ENCODE measurements at places on chromosomes 1 and 21.

- H3K27me3 ChIP-seq = peaks cover 10% of the 10 kb centered on the region
- DNase-seq = peak; percentile 67
- H3K4me3 ChIP-seq = no peak overlapping the region
- no peaks in the 10 kb centered on the region for H3K36me3 ChIP-seq
- H3K4me1 ChIP-seq = peaks cover 9% of the 10 kb centered on the region
- no peak overlapping the region for H3K27ac ChIP-seq
These were observed 84.6 kb downstream of the SYT2 start for GRCh38 chr1:202625416-202626360.

- DNase-seq = no peak
- no peak overlapping the region for H3K27ac ChIP-seq
- H3K36me3 ChIP-seq = no peaks in the 10 kb centered on the region
These were observed 102.0 kb upstream of the RUNX3 start for GRCh38 chr1:25031966-25032667.

DNA sequence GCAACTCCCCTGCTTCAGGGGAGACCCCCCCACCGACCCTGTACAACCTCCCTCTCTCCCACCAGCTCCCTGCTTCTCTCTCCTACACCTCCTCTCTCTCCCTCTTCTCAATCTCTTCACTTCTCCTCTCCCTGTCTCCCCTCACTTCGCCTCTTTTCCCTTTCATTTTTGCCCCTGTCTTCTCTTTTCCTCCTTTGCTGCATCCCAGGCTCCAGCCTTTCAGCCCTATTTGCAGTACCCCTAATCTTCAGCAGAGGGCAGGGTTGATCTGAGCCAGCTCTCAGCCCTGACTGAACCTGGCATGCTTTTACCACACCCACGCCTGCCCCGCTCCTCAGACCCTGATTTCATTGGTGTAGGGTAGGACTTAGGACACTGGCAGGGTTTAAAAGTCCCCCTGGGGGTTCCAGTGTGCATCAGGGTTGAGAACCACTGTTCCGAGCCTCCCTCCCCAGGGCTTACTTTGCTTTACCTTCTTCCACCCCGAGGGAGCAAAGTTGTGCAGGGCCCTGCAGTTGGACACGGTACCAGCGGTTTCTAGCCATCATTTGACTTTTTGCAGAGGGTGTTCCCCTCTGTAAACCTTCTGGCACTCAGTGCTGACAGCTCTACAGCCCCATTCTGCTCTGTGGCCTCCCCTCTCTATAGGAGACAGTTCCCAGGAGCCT, 67.3 kb upstream of the CNTN2 start:
- peak; percentile 74 for DNase-seq
- no peaks in the 10 kb centered on the region for H3K36me3 ChIP-seq

- H3K4me3 ChIP-seq = no peak overlapping the region
- no peak for DNase-seq
- H3K36me3 ChIP-seq = no peaks in the 10 kb centered on the region
- H3K4me1 ChIP-seq = peaks cover 11% of the 10 kb centered on the region
- no peaks in the 10 kb centered on the region for H3K27me3 ChIP-seq
These were observed 83.5 kb downstream of the SPAG17 start for GRCh38 chr1:118101515-118101844.

GRCh38 chr1:214270097-214270650, 10.8 kb upstream of the SMYD2 start:
- no peaks in the 10 kb centered on the region for H3K36me3 ChIP-seq
- no peaks in the 10 kb centered on the region for H3K27me3 ChIP-seq
- H3K4me1 ChIP-seq = peaks cover 15% of the 10 kb centered on the region
- H3K27ac ChIP-seq = no peak overlapping the region
- no peak for DNase-seq

DNA sequence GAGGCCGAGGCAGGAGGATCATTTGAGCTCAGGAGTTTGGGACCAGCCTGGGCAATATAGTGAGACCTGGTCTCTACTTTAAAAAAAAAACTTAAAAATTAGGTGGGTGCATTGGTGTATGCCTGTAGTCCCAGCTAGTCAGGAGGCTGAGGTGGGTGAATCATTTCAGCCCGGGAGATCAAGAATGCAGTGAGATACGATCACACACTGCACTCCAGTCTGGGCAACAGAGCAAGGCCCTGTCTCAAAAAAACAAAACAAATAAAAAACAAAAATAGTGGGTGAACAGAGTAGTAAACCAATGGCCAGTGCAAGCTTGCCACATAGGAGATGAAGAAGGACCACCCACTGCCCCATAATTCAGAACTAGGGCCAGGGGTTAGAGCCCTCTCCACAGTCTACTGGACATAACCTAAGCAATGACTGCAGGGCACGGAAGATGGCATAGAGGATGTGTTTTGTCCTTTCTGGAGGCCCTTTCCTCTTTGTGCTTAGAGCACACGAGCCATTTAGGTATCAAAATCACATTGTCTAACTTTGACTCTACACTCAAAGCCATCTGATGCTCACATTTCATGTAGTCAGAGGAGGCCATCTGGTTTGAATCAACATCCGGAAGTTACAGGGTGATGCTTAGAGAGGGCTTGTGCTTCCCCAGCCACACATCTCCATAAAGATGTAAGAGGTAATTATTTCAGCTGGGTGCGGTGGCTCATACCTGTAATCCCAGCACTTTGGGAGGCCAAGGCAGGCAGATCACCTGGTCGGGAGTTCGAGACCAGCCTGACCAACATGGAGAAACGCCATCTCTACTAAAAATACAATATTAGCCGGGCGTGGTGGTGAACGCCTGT, 12.6 kb downstream of the CD2 start:
- no peak for DNase-seq
- H3K27ac ChIP-seq = no peak overlapping the region

DNA sequence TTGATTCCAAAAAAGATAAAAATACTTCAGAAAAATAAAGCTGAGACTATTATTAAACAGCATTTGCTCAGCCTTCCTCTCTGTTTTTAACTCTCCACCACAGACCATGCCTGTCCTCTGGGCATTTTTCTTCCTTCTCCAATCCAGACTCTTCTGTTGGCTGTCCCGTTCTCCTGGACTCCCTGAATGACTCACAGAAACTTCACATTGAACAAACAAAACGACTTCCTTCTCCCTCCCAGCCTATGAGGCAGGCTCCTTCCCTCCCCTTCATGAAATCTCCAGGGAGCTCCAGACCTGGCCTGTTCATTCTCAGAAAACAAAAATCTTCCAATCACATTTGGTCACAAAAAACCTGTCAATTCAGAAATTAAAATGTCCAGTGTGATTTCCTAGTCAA, 421.3 kb downstream of the NPHP4 start:
- H3K4me3 ChIP-seq = no peak overlapping the region
- no peak overlapping the region for H3K27ac ChIP-seq
- DNase-seq = no peak
- H3K27me3 ChIP-seq = peaks cover 14% of the 10 kb centered on the region

DNA sequence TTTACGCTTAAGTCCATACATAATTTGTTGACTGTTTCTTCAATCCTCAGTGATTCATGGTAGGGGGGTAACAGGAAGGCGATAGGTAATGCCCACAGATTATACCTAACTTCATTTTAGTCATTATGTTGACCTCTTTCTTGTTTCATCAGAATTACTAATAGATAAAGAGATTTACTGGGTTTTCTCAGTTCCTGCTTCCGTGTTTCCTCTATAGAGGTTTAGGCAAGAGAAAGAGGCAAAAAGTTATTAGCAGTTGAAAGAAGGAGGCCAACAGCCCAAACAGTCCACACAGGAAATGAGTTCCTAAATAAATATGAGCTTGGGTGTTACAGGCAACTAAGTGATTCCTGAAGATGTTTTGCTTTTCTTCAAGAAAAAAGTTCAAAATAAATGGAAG, 17.9 kb upstream of the CLCA1 start:
- peaks cover 5% of the 10 kb centered on the region for H3K4me1 ChIP-seq
- no peaks in the 10 kb centered on the region for H3K36me3 ChIP-seq
- no peak for DNase-seq

DNA sequence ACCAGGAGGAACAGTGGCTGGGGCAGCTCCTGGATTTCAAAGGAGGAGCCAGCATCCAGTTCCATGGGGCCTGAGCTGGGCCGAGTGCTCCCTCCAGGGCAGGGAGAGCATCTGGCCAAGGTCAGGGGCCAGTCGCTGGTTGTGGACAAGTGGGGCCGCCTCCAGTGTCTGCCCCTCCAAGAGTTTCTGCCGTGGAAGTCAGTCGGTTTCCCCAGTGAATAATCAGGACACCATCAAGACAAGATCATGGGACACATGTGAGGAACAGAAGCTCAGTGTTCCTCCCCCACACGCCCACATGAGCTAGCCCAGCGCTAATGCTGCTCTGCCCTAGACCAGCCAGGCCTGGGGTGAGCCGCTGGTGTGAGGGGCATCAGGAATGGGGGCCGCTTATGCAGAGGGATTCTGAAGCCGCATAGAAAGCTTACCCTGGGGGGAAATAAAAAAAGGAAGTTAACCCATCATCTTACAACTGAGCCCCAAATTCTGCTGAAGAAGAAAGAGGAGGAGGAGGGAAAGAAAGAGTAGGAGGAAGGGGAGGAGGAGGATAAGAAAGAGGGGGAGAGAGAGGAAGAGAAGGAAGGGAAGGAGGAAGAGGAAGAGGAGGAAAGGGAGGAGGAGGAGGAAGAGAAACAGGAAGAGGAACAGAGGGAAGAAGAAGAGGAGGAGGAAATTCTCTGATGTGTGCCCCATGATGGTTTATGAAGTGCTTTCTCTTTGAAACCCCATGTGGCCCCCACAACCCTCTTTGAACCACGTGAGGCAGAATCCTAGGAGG, 198.4 kb downstream of the MATN1 start:
- no peak overlapping the region for H3K4me3 ChIP-seq
- H3K27me3 ChIP-seq = peaks cover 54% of the 10 kb centered on the region
- H3K4me1 ChIP-seq = peaks cover 4% of the 10 kb centered on the region
- DNase-seq = peak; percentile 16
- H3K27ac ChIP-seq = no peak overlapping the region

DNA sequence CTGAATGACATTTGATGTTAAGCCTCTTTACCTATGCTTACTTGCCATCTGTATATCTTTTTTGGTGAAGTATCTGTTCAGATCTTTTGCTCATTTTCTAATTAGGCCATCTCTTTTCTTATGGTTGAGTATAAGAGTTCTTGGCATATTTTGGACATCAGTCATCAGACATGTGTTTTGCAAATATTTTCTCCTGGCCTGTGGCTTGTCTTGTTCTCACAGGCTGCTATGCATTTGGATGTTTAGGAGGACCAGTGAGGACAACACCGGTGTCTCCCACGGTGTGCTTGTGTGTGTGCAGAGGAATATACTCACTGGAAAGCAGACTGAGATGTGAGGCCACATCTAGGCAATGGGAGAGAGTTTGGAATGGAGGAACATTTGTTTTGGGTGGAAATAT, 87.1 kb upstream of the LYST start:
- no peaks in the 10 kb centered on the region for H3K4me1 ChIP-seq
- no peaks in the 10 kb centered on the region for H3K36me3 ChIP-seq
- no peak overlapping the region for H3K4me3 ChIP-seq
- H3K27ac ChIP-seq = no peak overlapping the region

DNA sequence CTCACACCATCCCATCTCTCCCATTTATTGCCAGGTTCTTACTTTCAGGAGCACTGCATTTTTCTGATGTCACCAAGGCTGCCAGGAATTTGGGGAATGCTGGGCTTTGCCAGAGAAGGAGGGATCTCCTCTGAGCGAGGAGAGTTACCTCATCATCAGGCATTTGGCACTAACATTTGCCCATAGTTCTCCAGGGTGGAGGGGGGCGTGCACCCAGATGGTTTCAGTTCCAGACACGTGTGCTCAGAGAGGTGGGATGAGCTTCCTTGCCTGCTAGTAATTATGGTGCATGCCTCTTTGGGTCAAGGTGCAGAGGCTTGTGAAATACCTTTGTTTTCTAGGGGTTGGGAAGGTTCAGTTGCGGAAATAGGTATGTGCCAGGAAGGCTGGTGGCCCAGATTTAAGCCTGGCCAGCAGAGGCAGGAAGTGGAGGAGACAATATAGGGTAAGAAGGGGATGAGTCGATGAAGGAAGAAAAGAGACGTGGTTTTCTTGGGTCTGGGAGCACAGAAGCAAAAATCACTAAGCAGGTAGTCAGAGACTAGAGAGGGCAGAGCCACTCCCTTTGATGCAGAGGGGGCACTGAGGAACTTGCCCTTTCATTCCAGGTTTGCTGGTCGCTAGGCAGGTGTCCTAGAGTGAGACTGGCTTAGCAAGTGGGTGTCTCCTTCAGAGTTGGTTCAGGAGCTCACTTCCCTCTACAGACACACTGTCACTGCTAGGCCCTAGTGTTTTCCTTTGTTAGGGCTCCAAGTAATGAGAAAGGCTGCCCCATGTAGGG, 7.2 kb downstream of the TUFT1 start:
- peak; percentile 37 for DNase-seq
- H3K27ac ChIP-seq = peak overlapping the region; percentile 98
- H3K36me3 ChIP-seq = peaks cover 2% of the 10 kb centered on the region
- no peaks in the 10 kb centered on the region for H3K27me3 ChIP-seq
- peaks cover 40% of the 10 kb centered on the region for H3K4me1 ChIP-seq

GRCh38 chr1:66375125-66375524, 158.8 kb upstream of the SGIP1 start:
- peaks cover 15% of the 10 kb centered on the region for H3K4me1 ChIP-seq
- H3K27ac ChIP-seq = peak overlapping the region; percentile 12
- H3K4me3 ChIP-seq = no peak overlapping the region
- H3K36me3 ChIP-seq = peaks cover 30% of the 10 kb centered on the region

- no peak overlapping the region for H3K27ac ChIP-seq
- no peaks in the 10 kb centered on the region for H3K36me3 ChIP-seq
- no peaks in the 10 kb centered on the region for H3K27me3 ChIP-seq
- H3K4me1 ChIP-seq = peaks cover 15% of the 10 kb centered on the region
- no peak for DNase-seq
These were observed 44.7 kb upstream of the CITED4 start for GRCh38 chr1:40906781-40907400.

GRCh38 chr1:25609921-25610320, 6.7 kb upstream of the MAN1C1 start:
- H3K27me3 ChIP-seq = peaks cover 72% of the 10 kb centered on the region
- H3K27ac ChIP-seq = no peak overlapping the region
- no peak for DNase-seq
- H3K4me3 ChIP-seq = no peak overlapping the region
- no peaks in the 10 kb centered on the region for H3K4me1 ChIP-seq

- H3K36me3 ChIP-seq = peaks cover 13% of the 10 kb centered on the region
- peak; percentile 76 for DNase-seq
- peaks cover 2% of the 10 kb centered on the region for H3K27me3 ChIP-seq
- peak overlapping the region; percentile 55 for H3K27ac ChIP-seq
These were observed 24.6 kb downstream of the DMAP1 start for GRCh38 chr1:44237721-44238457.

- H3K27me3 ChIP-seq = peaks cover 13% of the 10 kb centered on the region
- no peak for DNase-seq
- no peak overlapping the region for H3K4me3 ChIP-seq
- H3K27ac ChIP-seq = no peak overlapping the region
- H3K4me1 ChIP-seq = no peaks in the 10 kb centered on the region
These were observed 92.5 kb upstream of the LRRC8D start for GRCh38 chr1:89728381-89728780.

DNA sequence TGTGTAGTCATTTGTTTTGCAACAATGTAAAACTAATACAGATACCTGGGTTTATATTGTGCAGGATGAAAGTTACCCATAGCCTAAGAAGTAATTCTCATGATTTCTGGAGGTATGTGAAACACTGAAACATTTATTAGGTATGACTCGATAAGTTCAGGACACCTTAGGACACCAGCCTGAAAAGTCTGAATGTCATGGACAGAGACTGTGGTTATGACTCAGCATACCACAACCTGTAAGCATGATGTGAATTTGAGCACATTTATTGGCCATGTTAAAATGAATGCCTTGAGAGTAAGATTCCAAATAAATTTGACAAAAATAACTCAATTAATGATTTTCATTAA, 1471.7 kb upstream of the B3GALT2 start:
- H3K4me3 ChIP-seq = no peak overlapping the region
- H3K27ac ChIP-seq = no peak overlapping the region
- peaks cover 4% of the 10 kb centered on the region for H3K27me3 ChIP-seq
- no peak for DNase-seq
- H3K4me1 ChIP-seq = no peaks in the 10 kb centered on the region
- no peaks in the 10 kb centered on the region for H3K36me3 ChIP-seq
